ENCODE measurements at places on chromosomes 3 and 15.

GRCh38 chr3:24343084-24343783 is 151.4 kb downstream of the THRB start:
- H3K27ac ChIP-seq, result no peak overlapping the region
- no peaks in the 10 kb centered on the region for H3K36me3 ChIP-seq
- peaks cover 3% of the 10 kb centered on the region for H3K4me1 ChIP-seq
- no peak overlapping the region for H3K4me3 ChIP-seq
- no peak for DNase-seq

GRCh38 chr3:77338195-77338594 is 298.3 kb downstream of the ROBO2 start:
- H3K36me3 ChIP-seq, result no peaks in the 10 kb centered on the region
- H3K4me1 ChIP-seq, result no peaks in the 10 kb centered on the region
- H3K27me3 ChIP-seq, result no peaks in the 10 kb centered on the region

DNA sequence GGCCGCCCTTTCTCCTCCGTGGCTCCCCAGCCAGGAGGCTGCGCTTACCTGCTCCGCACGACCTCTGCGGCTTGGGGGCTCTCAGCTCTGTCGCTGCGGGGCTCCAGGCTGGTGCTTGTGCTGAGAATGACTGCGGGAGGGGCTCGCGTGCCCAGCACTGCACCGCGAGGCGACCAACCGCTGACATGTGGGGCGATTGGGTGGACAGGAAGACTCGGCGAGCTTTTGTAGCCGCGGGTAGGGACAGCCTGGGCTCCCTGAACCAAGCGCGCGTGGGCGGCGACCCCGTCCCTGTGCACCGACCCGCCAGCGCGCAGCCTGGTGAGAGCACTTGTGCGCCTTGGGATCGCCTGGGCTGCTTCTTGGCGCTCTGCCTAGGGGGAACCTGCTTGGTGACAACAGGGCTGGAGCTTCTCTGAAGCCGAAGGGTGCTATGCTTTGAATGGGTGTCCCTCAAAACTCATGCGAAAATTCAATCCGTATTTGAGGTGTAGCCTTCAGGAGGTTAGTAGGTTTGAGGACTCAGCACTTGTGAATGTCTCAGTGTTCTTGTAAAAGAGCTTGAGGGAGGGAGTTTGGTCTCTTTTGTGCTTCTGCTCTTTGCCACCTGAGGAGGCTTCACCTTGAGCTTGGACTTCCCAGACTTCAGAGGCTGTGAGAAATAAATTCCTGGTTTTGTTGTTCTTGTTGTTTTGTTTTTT is 50.4 kb downstream of the IL12A start:
- no peak overlapping the region for H3K27ac ChIP-seq
- H3K36me3 ChIP-seq, result no peaks in the 10 kb centered on the region
- H3K27me3 ChIP-seq, result peaks cover 11% of the 10 kb centered on the region
- H3K4me1 ChIP-seq, result peaks cover 2% of the 10 kb centered on the region

DNA sequence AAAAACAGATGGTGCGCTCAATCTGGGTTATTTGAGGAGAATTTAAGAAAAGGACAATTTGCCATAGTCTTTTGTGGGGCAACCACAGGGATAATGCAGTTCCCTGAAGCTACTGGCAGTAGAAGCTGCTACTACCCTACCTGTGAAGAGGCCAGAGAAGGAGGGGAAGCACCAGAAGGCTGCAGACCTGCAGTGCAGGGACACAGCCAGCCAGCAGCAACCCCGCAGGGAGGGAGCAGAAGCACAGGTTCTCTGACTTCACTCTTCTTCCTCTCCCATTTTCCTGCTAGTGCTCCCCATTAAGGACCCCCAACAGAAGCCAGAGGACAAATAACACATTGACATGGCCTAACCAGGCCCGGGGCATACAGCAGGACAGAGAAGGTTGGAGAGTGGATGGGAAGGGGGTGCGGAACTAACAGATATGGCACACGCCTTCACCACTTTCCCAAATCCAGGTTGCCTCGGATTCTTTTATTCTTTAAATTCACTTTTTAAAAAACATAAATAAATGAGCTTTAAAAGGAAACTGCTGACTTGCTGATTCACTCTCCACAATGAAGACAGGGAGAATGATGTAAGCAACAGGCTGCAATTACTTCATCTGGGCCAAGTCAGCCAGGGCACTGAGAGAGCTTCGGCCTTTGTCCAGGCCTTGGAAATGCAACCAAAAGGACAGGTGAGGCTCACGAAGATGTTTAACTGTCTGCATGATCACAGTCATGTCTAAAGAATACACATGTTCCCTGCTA is 30.1 kb downstream of the POPDC2 start:
- DNase-seq, result no peak
- no peaks in the 10 kb centered on the region for H3K4me1 ChIP-seq
- H3K27me3 ChIP-seq, result no peaks in the 10 kb centered on the region
- peak overlapping the region; percentile 54 for H3K27ac ChIP-seq
- no peaks in the 10 kb centered on the region for H3K36me3 ChIP-seq
- no peak overlapping the region for H3K4me3 ChIP-seq

DNA sequence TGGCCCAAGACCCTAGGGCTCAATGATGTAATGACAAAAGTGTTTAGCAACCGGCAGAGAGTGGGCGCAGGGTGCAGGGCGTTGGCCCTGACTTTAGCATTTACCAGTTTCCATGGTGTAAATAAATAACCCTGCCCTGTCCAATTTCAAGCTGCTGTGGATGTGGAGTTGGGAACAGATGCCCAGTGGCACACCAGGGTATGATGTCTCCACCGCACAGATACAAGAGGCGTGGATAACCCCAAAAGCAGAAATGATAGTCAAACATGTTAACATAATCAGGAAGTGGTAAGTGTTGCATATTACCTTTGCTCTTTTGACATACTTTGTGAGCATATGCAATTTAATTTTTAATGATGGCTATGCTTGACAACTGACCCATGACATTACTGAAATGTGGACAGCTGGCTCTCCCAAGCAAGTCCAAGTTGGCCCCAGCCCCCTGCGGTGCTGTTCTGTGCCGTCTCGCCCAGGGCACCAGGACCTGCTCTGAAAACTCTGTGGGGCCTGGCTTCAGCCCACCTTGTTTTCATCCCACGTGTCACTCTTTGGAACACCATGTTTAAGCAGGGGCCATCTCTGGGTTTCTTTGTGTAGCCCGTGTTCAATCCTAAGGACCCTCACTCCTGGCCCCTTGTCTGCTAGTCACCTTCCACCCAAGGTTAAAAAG is 10.8 kb upstream of the ANPEP start:
- H3K4me1 ChIP-seq, result peaks cover 20% of the 10 kb centered on the region
- no peaks in the 10 kb centered on the region for H3K27me3 ChIP-seq
- no peak overlapping the region for H3K4me3 ChIP-seq
- no peak overlapping the region for H3K27ac ChIP-seq
- H3K36me3 ChIP-seq, result no peaks in the 10 kb centered on the region
- DNase-seq, result no peak

DNA sequence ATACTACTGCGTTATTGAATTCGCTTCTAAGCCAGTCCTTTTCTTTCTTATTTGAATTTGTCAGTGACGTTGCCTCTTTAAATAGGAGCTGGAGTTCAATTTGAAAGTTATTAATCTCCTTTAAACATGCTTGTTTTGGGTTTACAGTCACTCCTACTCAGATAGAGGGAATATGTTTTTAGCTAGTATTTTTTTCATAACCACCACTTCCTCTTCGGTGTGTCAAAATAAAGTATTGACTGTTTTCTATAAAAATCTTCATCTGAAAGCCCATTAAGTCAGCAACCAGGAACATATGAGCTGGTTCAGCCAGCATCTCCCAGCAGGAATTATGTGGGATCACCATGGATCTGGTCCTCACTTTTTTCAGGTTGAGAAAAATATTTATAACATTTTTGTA is 772.9 kb downstream of the DIPK2A start:
- no peaks in the 10 kb centered on the region for H3K27me3 ChIP-seq
- no peaks in the 10 kb centered on the region for H3K36me3 ChIP-seq
- H3K27ac ChIP-seq, result no peak overlapping the region
- H3K4me3 ChIP-seq, result no peak overlapping the region

DNA sequence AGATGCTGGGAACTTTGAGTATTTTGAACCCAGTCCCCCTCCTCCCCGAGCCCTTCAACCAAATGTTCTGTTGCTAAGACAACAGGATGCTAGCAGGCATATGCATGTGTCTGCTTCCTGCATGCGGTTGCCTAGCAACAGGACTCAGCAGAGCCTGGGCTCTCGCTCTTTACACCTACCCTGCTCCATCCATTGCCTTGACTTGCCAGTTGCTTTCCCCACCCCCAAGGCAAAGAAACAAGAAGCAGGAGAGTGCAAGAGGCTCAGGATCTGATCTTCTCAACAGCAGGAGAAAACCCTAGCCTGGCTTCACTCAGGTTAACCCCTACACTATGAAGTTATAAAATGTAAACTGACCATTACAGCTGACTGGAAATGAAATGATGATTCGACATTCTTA is 393.0 kb downstream of the IGSF11 start:
- no peak for DNase-seq
- H3K27ac ChIP-seq, result no peak overlapping the region
- H3K4me3 ChIP-seq, result no peak overlapping the region
- no peaks in the 10 kb centered on the region for H3K4me1 ChIP-seq
- no peaks in the 10 kb centered on the region for H3K36me3 ChIP-seq

DNA sequence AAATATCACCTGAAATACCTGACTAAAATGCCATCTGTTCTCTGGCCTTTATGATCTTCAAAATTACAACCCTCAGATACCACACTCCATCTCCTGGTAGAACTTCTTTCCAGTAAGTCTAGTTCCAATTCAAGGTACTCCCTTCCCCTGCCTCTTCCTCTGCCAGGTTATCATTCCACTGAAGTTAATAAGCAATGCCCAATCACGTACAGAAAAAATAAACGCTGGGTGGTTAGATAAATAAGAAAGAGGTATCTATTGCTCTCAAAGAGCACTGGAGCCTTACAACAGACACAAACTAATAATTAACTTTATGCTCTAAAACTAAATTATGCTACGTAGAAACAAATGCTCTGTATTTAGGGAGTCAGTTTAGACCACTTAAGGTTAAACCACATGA is 112.5 kb downstream of the MYO9A start:
- no peaks in the 10 kb centered on the region for H3K4me1 ChIP-seq
- peaks cover 7% of the 10 kb centered on the region for H3K36me3 ChIP-seq
- DNase-seq, result no peak
- no peaks in the 10 kb centered on the region for H3K27me3 ChIP-seq
- no peak overlapping the region for H3K27ac ChIP-seq

Measured in breast epithelium (tissue), 4 donors.